ENCODE measurements at places on chromosomes 6 and 20. TPM values are rescaled to one million over a fixed set of nuclear protein-coding genes. Genes with fewer than 3 reads are reported as not detected.

Gene PNLDC1
- 0.18 TPM for total RNA-seq

Gene CCR6
- not detected for total RNA-seq

Gene TMEM14A
- total RNA-seq: 50.0 TPM

Gene SSTR4
- not detected for total RNA-seq

Gene PHACTR1
- total RNA-seq: not detected

Gene GLP1R
- not detected for total RNA-seq

Gene KIF6
- 1.4 TPM for total RNA-seq

Gene TAF8
- 23.6 TPM for total RNA-seq

Gene CCM2L
- total RNA-seq: not detected

Gene NQO2
- 26.9 TPM for total RNA-seq

Gene PHF10
- total RNA-seq: 8.2 TPM

Gene HTR1E
- total RNA-seq: not detected

Gene PLCB1
- 5.8 TPM for total RNA-seq

Gene PSMF1
- total RNA-seq: 125 TPM

All from myometrial cell (primary cell).